CD4-positive, alpha-beta T cell treated with Interleukin-4 for 1 hour (primary cell): ENCODE measurements at places on chromosomes 1 and 21.

DNA sequence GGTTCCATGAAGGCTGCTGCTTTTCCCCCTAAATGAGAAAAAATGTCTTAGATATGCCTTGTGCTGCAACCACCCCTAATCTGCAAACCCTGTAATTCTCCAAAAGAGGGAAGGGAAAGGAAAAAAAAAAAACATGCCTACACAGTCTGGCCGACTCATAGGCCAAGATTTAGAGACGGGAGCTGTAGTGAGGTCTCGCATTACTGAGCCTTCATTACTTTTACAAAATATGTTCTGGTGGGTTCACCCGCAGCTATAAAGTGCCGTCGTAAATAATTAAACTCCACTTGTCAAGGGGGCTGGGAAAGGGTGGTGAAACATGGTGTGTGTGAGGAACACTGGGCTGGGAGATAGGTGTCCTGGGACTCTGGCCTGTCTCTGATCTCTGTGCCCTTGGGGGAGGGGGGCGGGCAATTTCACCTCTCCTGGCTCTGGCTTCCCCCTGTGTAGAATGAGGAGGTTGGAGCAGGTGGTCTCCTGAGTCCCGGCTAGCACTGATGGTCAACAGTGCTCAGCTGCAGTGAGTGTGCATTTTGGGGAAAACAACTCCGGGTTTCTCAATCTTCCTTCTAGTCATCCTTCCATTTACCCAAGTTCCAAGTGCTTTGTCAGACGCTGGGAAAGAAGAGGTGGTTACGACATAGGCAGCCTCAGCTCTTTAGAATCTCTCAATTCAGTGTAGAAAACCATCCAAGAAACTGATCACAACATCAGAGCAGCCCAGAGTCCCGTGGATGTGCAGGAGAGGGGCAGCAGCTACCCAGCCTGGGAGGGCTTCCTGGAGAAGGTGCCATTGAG is 82.3 kb downstream of the ACTL8 start:
- DNase-seq: no peak

DNA sequence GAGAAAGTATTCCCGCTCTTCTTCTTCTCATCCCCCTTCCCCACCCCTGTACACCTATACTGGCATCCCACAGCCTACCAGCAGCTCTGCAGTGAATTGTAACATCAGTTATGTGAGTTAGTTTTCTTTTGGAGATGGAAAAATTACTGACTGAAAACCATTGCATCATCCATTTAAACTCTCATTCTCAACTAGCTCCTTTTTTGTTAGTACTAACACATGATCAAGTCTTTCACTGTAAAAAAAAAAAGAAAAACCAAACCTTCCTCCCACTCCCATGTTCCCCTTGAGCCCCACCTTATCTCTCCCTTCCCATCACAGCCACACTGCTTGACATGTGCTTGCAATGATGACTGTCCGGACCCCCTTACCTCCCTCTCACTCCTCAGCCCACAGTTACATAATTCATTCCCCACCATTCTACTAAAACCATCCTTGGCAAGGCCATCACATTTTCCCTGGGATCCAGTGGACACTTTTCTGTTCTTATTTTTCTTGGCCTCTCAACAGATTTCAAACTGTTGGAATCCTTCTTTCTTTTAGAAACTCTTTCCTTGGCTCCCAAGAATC is 23.2 kb upstream of the RAVER2 start:
- no peak for DNase-seq

- no peak for DNase-seq
These were observed 70.8 kb downstream of the PLA2G4A start for GRCh38 chr1:186899577-186899976.

DNA sequence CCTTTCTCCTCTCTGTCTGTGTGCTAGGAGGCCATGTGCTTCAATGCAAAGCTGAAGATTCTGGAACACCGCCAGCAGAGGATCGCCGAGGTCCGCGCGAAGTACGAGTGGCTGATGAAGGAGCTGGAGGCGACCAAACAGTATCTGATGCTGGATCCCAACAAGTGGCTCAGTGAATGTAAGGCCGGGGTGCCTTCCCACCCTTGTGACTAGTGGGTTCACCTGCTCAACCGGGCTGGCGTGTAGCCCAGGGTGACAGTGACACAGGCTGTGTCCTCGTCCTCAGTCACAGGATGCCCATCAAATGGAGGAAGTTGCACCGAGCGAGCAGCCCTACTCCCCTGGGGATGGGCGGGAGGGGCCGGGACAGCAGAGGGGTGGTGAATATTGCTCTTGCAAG is 544.1 kb downstream of the KIF26B start:
- DNase-seq: no peak

DNA sequence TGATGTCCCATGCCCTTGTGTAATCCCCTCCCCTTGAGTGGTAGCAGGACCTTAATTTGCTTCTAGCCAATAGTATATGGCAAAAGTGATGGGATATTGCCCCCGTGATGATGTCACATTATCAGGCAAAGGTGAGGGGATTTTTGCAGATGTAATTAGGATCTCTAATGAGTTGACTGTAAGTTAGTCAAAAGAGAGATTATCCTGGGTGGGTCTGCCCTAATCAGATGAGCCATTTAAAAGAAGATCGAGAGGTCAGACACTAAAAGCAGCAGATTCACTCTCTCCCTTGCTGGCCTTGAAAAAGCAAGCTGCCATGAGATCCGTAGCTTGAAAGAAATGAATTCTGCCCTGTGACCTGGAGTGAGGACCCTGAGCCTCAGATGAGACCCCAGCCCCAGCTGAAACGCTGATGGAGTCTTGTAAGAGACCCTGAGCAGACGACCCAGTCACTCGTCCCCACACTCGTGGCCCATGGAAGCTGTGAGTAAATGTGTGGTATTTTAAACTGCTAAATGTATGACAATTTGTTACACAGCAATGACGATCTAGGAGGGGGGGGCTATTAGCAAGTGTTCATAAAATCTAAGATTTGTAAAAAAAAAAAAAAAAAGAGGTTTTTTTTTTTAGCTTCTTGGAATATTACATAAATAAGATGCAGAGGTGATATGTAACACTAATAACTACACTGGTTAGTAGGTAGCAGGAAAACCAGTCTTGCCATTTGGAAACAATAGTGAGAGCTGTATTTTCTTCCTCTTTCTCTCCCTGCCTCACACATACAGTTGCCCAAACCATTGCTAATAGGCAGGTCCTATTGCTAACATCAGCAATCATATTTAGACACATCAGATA is 50.3 kb upstream of the TARBP1 start:
- no peak for DNase-seq

- DNase-seq: no peak
These were observed 82.1 kb downstream of the GFI1 start for GRCh38 chr1:92404661-92405060.

DNA sequence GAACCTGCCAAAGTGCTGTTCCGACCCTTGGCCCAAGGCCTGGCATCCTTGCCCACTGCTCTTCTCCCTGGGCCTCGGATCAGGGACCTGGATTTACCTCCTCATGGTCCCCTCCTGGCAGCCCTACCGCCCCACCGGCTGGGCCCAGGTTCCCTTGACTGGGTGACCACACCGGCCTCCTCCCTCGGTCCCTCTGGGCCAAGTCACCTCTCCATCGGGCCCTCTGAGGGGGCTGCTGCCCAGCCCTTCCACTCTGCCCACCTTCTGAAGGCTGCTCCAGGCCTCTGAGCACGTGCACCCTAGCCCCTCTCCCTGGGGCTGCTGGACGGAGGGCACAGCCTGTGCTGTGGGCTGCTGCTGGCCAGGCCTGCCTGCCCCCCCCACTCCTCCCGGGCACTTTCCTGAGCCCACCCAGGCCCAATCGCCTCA is 9.3 kb upstream of the MMEL1 start:
- DNase-seq: no peak

GRCh38 chr1:62361431-62361830 is 42.2 kb upstream of the KANK4 start:
- no peak for DNase-seq

- DNase-seq: no peak
These were observed 14.5 kb downstream of the CFAP74 start for GRCh38 chr1:1989102-1989542.

DNA sequence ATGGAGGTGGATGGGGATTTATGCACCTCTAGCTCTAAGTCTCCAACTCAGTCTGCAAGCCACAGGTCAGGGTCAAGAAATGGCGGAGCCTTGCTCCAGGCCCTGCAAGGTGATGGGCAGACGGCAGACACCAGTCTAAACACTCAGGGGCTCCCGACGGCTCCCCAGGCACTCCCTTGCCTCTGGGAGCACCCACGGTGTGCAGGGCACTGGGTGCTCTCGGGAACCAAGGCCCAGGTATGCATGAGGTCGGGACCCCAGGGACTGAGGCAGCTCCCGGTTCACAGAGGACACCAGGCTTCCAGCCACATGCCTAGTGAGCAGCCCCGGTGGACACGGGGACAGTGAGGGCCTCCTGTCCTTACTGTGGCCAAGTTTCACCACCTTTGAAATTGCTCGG is 53.1 kb upstream of the TTC34 start:
- no peak for DNase-seq

GRCh38 chr1:59204001-59204400 is 92.9 kb upstream of the FGGY start:
- DNase-seq: no peak

- DNase-seq: no peak
These were observed 36.7 kb downstream of the AGL start for GRCh38 chr1:99886841-99887240.

DNA sequence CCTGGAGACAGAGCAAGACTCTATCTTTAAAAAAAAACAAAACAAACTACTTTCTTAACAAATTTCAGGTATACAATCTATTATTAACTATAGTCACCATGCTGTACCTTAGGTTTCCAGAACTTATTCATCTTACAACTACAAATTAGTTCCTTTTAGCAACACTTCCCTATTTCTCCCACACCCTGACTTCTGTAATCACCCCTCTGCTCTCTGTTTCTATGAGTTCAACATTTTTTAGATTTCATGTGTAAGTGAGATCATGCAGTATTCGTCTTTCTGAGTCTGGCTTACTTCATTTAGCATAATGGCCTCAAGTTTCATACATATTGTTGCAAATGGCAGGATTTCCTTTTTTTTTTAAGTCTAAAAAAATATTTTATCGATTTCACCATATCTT is 77.9 kb upstream of the LPGAT1 start:
- no peak for DNase-seq

DNA sequence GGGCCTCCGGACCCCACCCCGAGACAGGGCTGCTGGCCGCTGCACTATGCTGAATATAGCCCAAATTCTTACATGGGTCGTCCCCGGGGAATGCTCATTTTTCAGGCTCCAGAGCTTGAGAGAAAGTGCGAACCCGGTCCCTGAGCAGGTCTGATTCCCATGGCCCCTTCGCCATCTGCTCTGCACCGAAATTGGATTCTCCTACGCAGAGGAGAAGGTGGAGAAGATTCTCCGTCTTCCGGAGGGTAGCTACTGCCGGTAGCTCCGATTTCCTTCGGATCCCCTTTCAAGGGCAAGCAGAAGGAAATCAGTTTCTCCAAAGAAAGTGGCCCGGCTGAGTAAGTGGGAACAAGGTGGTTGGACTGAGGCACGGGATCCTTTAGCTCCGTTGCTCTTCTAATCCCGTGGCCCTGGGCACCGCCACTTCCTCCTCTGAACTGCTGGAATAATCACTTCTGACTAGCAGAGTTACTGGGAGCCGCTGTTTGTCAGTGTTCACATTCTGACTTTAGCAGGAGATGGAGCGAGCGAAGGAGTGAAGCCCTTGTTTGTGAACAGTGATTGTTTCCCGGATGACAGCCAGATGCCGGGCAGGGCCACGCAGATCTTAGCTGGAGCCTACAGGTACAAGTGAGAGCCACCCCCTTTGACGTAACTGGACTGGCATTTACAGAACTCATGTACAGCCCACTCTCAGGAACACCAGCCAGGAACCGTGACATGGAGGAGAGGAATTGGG is 1.1 kb upstream of the ZNF496 start:
- DNase-seq: no peak

- no peak for DNase-seq
These were observed 81.5 kb downstream of the MRPS6 start for GRCh38 chr21:34154878-34155277.

DNA sequence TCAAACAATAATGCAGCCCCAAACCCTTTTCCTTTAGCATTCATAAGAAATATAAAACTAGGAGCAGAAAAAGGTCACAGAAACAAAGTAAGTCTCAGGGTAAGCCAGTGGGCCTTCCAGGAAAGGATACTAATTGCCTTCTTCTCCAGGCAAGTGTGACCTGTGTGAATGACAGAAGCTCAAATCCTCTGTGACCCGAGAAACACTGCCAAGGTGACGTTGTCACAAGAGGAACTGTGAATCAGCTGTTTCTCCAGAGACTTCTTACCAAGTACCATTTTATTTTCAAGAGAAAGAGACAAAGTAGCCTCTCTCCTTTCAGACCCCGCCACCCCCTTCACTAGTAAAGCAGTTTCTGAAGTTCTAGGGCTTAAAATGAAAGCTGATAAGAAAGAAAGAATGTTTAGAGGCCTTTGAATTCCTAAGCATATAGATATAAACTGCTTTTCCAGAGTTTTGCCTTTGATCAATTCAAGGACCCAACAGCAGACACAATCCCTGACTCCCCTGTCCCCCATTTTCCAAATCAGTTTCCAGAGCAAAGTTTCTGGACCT is 155.6 kb downstream of the NUF2 start:
- DNase-seq: no peak

GRCh38 chr1:195082183-195082582 is 1526.1 kb downstream of the KCNT2 start:
- no peak for DNase-seq

DNA sequence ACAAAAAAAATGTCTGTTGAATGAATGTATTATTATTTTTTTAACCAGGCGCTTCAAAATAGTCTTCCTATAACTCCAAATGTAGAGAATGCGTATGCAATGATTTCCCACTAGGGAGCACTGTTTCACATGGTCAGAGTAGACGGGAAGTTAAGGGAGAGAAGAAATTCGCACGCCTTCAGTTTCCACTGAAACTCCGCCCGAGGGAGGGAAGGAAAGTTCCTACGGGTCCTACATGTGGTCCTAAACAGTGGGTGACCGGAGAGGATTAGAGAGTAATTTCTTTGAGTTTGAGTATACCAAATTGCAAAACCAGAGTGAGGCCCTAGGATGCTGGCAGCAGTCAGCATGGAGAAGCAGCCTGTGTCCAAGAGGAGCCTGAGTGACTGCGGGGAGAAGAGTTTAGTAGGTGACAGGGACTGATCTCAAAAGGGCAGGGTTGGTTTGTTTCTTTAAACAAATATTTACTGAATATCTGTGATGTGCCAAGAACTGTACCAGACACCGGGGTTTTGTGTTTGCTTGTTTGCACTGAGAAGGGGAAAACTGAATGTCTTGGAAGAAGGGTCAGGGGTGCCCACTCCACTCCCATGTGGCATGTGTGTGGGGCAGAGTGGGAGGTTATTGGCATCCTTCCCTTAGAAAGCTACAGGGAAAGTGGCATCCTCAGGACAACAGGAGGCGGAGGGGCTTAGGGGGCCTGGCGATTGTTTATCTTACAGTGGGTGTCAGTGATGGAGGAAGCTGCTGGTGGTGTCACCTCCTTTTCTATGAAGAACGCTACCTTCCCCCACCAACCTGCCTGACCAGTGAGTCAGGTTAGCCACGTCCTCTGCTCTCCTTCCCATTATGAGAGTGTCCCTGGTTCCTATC is 22.8 kb downstream of the RNU5D-1 start:
- DNase-seq: peak; percentile 67
